Activated CD8-positive, alpha-beta memory T cell treated with anti-CD3 and anti-CD28 coated beads, Interleukin-2, amount 50 U/mL, for 48 hours (primary cell): ENCODE measurements at places on chromosomes 4 and X.

GRCh38 chr4:53009824-53010223 lies 147.7 kb downstream of the RASL11B start:
- DNase-seq: no peak

- no peak for DNase-seq
Observed at GRCh38 chrX:149717803-149718202, 5.9 kb downstream of the MAGEA11 start.

DNA sequence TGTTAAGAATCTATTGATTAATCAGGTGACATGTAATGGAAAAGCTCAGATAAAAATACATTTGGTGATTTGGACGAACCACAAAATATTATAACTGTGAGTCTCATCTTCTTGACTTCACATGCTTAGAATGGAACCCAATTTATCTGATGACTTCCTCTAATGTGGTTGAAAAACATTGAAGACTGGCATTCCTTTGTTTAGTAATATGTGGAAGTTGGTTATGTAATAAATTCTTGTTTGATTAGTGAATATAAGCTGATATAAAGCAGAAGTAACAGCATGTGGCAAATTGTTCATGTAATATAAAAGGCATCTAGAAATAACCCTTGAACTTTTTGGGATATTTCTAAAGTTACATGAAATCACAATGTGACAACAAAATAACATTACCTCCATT lies 9.7 kb downstream of the GIMD1 start:
- DNase-seq: no peak

- DNase-seq: no peak
Observed at GRCh38 chr4:3502941-3503936, 29.0 kb downstream of the LRPAP1 start.
